ENCODE measurements at places on chromosomes 1 and 21. TPM values are rescaled to one million over a fixed set of nuclear protein-coding genes. Genes with fewer than 3 reads are reported as not detected.

GRCh38 chr1:201139306-201139705 lies 12.3 kb upstream of the ASCL5 start:
- DNase-seq = no peak

DNA sequence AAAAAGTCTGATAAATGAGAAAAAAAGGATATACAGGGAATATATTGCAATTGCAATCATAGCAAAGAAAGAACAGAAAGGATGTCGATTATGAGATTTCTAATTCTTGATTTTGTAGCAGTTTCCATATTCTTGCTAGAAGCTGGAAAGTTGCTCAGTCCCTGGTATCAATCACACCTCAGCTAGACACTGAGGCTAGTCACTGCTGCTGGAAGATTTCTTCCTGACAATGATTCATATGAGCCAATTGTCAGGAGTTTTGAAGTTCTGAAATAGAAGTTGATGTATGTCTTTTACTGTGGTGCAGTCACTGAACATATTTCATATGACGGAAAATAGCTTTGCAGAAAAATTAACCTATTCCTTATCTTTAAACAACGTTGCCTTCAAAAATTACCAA lies 208.4 kb upstream of the C1orf105 start:
- DNase-seq = no peak

- DNase-seq = no peak
Observed at GRCh38 chr1:211677659-211678058, 2.2 kb upstream of the NEK2 start.

GRCh38 chr1:45617618-45618017 lies 6.2 kb downstream of the CCDC17 start:
- DNase-seq = no peak

GRCh38 chr1:16162163-16162822 lies 6.4 kb upstream of the EPHA2 start:
- DNase-seq = peak; percentile 28

DNA sequence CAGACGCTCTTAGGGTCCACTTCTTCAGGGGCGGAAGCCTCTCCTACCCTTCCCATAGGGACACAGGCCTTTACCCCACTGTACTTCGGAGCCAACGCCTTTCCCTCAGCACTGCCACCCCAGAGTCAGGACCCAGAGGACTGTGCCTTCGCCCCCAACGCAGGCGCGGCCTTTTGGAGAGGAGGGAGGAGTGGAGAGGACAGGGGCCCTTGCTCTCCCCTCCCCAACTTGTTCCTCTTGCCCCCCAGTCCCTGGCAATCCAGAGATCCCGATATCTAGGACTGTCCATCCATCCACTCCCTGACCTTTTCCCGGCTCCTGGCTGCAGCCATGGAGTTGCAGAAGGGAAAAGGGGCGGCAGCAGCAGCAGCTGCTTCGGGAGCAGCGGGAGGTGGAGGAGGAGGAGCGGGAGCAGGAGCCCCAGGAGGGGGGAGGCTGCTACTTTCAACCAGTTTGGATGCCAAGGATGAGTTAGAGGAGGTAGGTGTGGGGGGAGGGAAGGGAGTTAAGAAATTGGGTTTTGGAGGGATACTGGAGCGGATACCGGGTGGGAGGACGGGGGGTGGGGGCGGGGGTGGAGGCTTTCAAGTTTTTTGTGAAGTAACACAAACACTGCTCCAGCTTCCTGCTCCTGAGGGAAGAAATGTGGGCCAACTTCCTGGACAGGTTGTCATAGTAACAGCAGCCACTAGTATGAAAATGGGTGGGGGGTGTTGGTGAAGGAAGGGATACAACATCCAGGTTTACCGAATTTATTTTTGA lies 636 bp downstream of the INTS3 start:
- peak; percentile 32 for DNase-seq

- DNase-seq = no peak
Observed at GRCh38 chr1:230701434-230701833, 12.5 kb downstream of the AGT start.

DNA sequence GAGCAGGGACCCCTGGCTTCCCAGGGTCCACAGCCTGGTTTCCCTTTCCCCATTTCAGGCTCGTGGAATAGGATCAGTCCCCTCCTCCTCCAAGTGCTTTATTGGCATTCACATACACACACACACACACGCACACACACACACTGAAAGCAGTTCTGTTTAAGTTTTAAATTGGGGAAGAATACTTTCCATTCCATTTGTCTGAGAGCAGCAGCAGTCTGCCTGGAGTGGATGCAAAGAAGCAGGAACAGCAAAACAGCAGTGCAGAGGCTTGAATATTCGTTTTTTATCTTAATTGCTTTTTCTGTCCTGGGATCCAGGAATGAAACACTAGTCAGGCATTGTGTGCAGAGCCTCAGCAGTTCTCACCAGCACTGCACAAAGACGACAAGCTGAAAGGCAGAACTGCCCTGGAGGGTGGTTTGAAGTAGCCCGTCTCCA lies 7.1 kb downstream of the CYB561D1 start:
- DNase-seq = no peak

DNA sequence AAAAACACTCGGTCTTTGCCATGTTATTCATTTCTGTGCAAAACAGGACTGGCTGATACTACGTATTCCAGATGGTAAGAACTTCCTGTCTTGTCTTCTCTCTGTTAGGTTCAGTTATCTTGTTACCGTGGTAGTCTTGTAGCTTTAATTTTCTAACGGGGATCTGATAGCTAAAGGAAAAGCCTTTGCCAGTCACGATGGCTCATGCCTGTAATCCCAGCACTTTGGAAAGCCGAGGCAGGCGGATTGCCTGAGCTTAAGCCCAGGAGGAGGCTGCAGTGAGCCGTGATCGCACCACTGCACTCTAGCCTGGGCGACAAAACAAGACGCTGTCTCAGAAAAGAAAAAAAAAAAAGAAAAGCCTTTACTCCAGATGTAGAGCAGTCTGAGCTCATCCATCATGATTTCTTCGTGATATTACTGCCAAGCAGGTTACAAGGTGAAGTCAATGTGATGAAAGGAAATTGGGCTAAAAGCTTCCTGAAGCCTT lies 11.1 kb upstream of the MSTO1 start:
- DNase-seq = no peak

DNA sequence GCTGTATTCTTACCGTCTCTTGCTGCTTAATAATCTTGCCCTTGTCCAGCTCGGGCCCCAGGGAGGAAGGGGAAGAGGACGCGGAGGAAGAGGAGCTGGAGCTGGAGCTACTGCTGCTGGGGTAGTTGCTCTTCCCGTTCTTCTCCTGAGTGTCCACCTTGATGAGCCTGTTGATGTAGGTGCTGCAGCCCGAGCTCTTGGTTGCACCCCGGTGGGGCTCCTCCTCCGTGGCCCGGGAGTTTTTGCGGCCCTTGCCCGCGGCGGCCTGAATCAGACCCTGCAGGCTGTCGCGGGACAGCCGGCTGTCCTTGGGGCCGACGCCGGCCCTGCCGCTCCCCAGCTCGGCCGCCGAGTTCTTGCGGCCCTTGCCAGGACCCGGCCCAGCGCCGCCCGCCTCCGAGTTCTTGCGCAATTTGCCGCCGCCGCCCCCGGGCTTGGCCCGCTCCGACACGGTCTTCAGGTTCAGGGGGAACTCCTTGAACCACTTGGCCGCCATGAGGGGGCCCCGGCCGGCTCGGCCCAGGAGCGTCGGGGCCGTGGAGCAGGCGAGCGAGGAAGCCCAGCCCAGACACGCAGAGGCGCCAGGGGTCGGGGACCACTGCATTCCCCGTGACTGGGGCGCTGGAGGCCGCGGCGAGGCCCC lies 475 bp upstream of the TDRD10 start:
- DNase-seq = peak; percentile 34

DNA sequence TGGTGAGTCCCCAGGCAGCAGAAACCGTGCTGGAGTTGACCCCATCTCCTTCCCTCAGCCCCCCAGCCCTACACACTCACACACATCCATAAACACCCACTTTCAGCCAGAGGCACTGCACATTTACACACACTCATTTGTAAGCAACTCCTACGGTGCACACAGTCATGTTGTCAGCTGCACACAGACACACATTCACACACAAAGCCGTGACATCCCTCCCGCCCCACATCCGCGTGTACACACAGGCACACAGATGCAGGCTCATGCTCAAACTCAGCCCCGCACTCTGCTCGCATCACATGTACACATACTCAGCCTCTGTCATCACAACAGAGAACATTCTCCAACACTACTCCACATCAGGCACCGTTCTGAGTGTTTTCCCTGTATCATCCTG lies 47.6 kb downstream of the LACTBL1 start:
- DNase-seq = no peak

DNA sequence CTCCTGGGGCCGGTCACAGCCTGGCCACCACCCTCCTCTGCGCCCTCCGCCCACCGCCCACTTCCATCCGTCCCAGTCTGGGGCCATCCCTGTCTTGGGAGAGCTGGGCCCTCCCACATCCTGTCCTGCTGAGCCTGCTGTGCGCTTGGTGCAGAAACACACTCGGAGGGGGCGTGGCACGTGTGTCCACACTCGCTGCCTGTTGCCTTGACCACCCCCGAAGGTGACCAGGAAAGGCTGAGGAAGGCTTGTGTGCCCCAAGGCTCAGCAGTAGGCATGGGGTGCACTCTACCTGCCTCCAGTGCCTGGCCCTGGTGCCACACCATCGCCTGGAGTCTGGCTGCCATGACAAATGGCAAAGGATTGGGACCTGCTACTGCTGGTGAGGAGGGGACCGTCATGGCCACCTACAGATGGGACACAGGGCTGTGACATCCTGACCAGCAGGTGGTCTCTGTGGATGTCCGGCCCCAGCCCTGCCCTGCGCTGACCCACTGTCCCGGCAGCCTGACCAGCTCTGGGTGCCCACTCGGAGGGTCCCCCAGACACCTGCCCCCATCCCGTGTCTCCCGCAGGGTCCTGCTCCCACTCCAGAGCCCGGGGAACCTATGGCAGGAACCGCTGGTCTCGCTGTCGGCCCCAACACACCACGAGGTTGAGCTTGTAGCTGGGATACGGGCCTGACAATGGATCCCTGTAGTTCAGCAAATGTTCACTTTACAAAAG lies 23.2 kb upstream of the PTTG1IP start:
- DNase-seq = no peak

GRCh38 chr21:45900034-45900868 lies 81.3 kb upstream of the COL6A1 start:
- no peak for DNase-seq

DNA sequence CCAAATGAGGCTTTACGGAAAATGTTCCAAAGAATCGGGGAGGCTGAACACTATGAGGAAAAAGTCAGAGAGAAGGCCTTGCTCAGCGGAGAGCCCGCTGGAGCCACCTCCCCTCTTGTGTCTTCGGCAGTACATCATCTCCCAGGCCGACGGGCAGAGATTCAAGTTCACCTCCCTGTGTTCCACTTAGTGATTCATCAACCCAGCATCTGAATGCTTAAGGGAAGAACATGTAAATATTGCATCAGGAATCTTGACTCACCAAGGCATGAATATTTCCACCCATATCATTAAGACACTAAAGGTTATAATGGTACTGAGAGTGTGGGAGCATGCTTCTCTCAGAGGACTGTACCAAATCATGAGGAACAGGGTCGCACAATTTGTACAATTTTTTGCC lies 172.5 kb downstream of the ST6GALNAC5 start:
- no peak for DNase-seq

DNA sequence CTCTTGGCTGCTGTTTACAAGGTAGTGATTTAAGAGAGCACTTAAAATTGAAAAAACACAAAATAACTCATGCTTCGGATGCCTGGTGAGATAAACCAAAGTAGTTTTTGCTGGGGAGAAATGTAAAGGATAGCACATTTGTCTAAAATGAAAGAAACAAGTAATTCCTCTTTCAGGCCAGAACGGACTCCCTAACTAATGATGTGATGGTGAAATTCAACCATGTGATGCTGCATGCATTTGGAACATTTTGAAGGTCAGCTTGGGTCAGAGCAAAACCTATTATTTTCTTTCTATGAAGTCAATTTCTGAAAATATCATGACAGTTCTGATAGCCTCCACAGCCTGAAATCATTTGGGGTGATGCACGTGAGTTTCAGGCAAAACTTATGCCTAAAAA lies 27.6 kb downstream of the NMNAT2 start:
- no peak for DNase-seq

DNA sequence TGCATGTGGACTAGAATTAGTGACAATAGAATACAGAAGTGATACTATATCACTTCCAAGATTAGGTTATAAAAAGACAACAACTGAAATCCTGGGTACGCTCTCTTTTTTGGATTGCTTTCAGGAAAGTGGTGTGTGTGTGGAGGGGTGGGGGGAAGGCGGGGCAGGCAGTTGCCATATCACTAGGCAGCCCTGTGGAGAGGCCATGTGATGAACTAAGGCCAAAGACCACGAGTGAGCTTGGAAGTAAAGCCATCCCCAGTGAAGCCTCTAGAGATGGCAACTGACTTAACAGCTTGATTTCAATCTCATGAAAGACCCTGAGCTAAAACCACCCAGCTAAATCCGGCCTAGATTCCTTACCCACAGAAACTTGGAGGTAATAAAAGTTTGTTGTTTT lies 6.2 kb upstream of the ASPM start:
- no peak for DNase-seq

- DNase-seq = no peak
Observed at GRCh38 chr1:116585886-116586285, 15.1 kb upstream of the CD58 start.

DNA sequence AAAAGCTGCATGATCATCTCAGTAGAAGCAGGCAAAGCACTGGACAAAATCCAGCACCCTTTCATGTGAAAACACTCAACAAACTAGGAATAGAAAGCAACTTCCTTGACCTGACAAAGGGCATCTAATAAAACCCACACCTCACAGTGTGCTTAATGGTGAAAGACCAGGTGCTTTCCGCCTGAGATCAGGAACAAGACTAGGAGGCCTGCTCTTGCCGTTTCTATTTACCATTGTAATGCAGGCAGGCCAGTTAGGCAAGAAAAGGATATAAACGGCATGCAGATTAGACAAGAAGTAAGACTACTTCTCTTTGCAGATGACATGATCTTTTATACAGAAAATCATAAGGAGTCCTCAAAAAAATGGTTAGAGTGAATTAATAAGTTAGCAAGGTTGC lies 37.2 kb downstream of the SLC37A1 start:
- no peak for DNase-seq

PIK3CD gene
- total RNA-seq = 265 TPM

RNU1-2 gene
- total RNA-seq = 4,195 TPM

CNR2 gene
- 51.0 TPM for total RNA-seq

SMPDL3B gene
- total RNA-seq = not detected

USP48 gene
- total RNA-seq = 86.3 TPM

OR2L2 gene
- total RNA-seq = 0.18 TPM

TRIM46 gene
- 1.9 TPM for total RNA-seq

ELF3 gene
- total RNA-seq = 4.8 TPM

S100A7 gene
- not detected for total RNA-seq

MCOLN2 gene
- total RNA-seq = 60.1 TPM

HDAC1 gene
- 204 TPM for total RNA-seq

CFAP141 gene
- total RNA-seq = not detected

OR2T2 gene
- total RNA-seq = 4.1 TPM

CDC42SE1 gene
- 139 TPM for total RNA-seq

C1orf141 gene
- total RNA-seq = not detected

RXRG gene
- total RNA-seq = not detected

Data from activated B cell treated with CpG ODN at 0.5 μM for 24 hours (primary cell).